A549 treated with CpdA at 1 μM for 4 hours (cell line): ENCODE measurements at places on chromosomes 12 and 14. TPM values are rescaled to one million over a fixed set of nuclear protein-coding genes. Genes with fewer than 3 reads are reported as not detected.

SDR9C7 gene
- total RNA-seq, result 0.05 TPM in 1 of 5 replicates, not detected in the others

SYCP3 gene
- total RNA-seq, result 0.10 to 0.35 TPM (median 0.18 TPM) in 3 of 5 replicates, not detected in the others

FOXN4 gene
- 0.03 to 0.12 TPM in 2 of 5 replicates, not detected in the others for total RNA-seq

HDAC7 gene
- total RNA-seq, result 37.1 to 53.2 TPM (median 44.8 TPM) in 5 replicates

DBX2 gene
- not detected in 5 replicates for total RNA-seq

CLEC4A gene
- 0.10 TPM in 1 of 5 replicates, not detected in the others for total RNA-seq

SYT10 gene
- not detected in 5 replicates for total RNA-seq

GNB3 gene
- 1.7 to 2.4 TPM (median 1.9 TPM) in 5 replicates for total RNA-seq

SLC7A8 gene
- 0.18 to 0.82 TPM (median 0.42 TPM) in 5 replicates for total RNA-seq

BCL11B gene
- total RNA-seq, result 0.17 to 0.26 TPM (median 0.19 TPM) in 5 replicates

IFNG-AS1 gene
- total RNA-seq, result not detected in 5 replicates

FAM90A1 gene
- 0.06 to 0.14 TPM (median 0.09 TPM) in 4 of 5 replicates, not detected in the other for total RNA-seq

PPP1R36 gene
- total RNA-seq, result 0.25 to 0.59 TPM (median 0.36 TPM) in 5 replicates

ASB2 gene
- total RNA-seq, result 1.5 to 3.5 TPM (median 1.9 TPM) in 5 replicates

DCN gene
- total RNA-seq, result not detected in 5 replicates

B4GALNT3 gene
- total RNA-seq, result 0.29 to 0.74 TPM (median 0.58 TPM) in 5 replicates

CCDC177 gene
- not detected in 5 replicates for total RNA-seq

KCNA5 gene
- not detected in 5 replicates for total RNA-seq

SLC6A15 gene
- 2.4 to 3.9 TPM (median 3.1 TPM) in 5 replicates for total RNA-seq

RND1 gene
- 18.7 to 26.5 TPM (median 19.9 TPM) in 5 replicates for total RNA-seq

CCDC184 gene
- total RNA-seq, result 2.5 to 3.6 TPM (median 3.2 TPM) in 5 replicates

GYS2 gene
- not detected in 5 replicates for total RNA-seq

SLIRP gene
- 395 to 456 TPM (median 403 TPM) in 5 replicates for total RNA-seq

ANKS1B gene
- 0.24 to 0.63 TPM (median 0.47 TPM) in 5 replicates for total RNA-seq

AQP2 gene
- not detected in 5 replicates for total RNA-seq

C12orf54 gene
- not detected in 5 replicates for total RNA-seq

KERA gene
- total RNA-seq, result not detected in 5 replicates

LRFN5 gene
- total RNA-seq, result not detected in 5 replicates

TSPAN19 gene
- total RNA-seq, result 0.31 TPM in 1 of 5 replicates, not detected in the others

ETFBKMT gene
- total RNA-seq, result 0.66 to 1.4 TPM (median 1.1 TPM) in 5 replicates

LMNTD1 gene
- not detected in 5 replicates for total RNA-seq

P2RX2 gene
- not detected in 5 replicates for total RNA-seq

ADAMTS20 gene
- not detected in 5 replicates for total RNA-seq

RNF41 gene
- total RNA-seq, result 20.9 to 27.7 TPM (median 25.3 TPM) in 5 replicates

PRICKLE1 gene
- 0.85 to 1.8 TPM (median 0.99 TPM) in 5 replicates for total RNA-seq

RERGL gene
- not detected in 5 replicates for total RNA-seq

AMIGO2 gene
- 122 to 170 TPM (median 160 TPM) in 5 replicates for total RNA-seq

GLT1D1 gene
- total RNA-seq, result not detected in 5 replicates

GALNT8 gene
- total RNA-seq, result not detected in 5 replicates

NUAK1 gene
- 10.8 to 12.7 TPM (median 12.0 TPM) in 5 replicates for total RNA-seq

KRT8 gene
- total RNA-seq, result 2,787 to 3,378 TPM (median 3,286 TPM) in 5 replicates
